ENCODE measurements at places on chromosomes 13 and 19.

DNA sequence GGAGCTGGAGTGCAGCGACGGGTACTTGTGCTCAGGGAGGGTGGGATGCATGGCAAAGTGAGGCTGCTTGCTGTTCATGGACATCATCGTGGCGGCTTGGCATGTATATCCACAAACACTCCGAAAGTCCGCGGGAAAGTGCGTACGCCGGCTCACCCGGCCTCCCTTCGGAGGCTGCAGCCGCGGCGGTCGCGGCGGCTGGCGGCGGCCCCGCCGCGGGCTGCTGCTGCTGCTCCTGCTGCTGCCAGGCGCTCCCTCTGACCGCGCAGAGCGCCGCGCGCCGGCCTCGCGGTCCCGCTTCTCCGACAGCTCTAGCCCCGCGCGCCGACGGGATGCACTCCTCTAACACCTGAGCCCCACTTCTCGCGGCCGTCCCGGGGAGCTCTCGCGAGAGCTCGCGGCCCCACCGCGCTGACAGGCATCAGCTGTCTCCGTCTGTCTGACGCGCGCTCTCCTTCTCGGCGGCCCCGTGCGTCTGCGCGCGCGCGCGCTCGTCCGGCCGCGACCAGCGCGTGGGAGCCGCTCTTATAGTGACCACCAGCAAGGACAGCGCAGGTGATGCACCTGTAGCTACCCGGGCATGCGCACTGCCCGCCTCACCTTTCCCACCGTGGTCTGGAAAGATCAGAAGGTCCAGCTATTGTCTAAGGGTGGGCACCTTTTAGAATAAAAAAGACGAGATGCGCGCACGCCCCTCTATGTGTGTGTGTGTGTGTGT, at the start of gene POU4F1:
Gene POU4F1, minus strand, starts transcription at position 313 of the 718 bp plus-strand sequence. Its CDS starts 226 bp downstream, at position 87.
- DNase-seq = no peak

- DNase-seq = no peak
Observed at GRCh38 chr13:94416454-94417080, 62.9 kb downstream of the DCT start.

DNA sequence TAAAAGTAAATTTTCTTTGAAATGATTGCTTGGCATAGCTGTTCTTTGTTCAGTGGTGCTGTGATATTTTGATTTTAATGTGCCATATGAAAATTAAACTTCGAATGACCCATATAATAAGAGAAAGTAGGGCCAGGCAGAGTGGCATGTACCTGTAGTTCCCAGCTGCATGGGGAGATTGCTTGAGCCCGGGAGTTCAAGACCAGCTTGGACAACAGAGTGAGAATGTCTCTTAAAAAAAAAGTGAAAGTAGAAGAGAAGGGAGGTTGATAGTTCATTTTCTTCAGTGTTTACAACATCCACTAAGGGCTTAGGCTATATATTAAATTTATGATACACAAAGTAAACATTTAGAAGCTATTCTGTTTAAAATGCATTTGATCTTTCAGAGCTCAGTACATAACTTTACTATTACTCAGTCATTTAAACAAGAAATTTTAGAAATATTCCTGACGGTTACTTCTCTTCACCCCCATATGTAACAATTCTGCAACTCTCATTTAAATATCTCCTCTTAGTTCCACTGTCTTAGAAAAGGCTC, 17.2 kb upstream of the RFC3 start:
- no peak for DNase-seq

- DNase-seq = no peak
Observed at GRCh38 chr13:24264976-24265375, 44.4 kb upstream of the C1QTNF9 start.

DNA sequence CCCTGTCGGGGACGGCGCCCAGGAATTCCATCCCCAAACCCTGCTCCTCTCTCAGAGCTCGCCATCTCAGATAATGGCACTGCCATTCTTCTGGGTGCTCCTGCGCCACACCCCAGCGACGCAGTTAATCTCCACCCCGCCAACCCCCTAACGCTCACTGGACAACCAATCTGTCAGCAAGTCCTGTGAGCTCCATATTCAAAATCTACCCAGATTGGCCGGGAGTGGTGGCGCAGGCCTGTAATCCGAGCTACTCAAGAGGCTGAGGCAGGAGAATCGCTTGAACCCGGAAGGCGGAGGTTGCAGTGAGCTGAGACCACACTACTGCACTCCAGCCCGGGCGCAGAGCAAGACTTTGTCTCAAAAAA, 18.6 kb downstream of the FCGBP start:
- DNase-seq = no peak

GRCh38 chr19:35846038-35846668, 6.2 kb downstream of the NPHS1 start:
- DNase-seq = no peak

DNA sequence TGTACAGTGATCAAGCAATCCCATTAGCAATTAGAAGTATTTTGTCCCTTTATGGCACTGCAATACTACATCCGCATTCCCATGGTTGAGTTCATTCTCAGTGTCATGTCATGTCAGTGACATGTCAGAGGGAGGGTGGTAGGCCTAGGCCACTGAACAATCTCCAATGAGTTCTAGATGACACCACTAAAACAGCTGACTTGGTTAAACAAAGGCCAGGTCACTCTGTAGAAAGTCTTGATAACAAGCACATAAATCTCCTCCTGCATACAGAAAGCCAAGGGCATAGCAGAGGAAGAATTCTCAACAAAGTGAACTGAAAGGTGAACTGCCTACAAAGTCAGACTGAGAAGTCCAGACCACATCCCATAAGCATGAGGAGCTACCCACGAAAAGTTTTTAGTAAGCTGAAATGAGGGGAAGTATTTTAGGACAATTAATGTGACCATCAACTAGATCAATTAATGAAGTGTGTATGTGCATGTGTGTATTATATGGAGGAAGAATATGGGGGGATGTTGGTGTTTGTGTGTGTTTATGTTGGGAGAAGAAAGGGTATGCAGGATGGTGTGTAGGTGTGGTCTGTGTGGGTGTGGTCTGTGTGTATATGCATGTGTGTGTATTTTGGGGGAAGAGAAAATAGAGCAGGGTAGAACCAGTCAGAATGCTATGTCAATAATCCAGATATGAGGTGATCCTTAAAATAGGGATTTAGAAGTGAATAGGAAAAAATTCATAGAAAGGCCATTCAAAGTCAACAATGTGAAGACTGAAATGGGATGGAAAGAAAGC, 67.7 kb downstream of the TBC1D4 start:
- DNase-seq = no peak

DNA sequence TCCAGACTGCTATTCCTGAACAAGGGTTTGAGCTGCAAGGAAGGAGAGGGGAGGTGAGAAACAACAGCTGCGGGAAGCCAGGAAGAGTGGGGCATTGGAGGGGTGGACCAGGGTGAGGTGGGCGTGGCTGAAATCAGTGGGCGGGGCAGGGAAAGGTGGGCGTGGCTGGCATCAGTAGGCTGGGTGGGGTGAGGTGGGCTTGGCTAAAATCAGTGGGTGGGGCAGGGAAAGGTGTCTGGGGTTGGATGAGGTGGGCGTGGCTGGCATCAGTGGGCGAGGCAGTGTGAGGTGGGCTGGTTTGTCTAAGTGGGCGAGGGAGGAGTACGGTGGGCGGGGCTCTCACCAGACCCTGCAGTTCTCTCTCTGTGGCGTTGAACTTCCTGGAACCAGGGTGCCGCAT, 87.6 kb downstream of the MUC16 start:
- DNase-seq = no peak

DNA sequence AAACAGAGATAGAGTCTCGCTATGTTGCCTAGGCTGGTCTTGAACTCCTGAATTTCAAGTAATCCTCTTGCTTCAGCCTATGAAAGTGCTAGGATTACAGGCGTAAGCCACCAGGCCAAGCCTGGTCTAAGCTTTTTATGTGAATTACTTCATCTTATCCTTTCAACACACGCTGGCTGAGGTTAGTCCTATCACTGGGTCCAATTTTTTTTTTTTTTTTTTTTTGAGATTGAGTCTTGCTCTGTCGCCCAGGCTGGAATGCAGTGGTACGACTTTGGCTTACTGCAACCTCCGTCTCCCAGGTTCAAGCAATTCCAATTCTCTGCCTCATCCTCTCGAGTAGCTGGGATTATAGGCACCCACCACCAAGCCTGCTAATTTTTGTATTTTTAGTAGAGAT, 10.4 kb downstream of the MYO1F start:
- DNase-seq = no peak

DNA sequence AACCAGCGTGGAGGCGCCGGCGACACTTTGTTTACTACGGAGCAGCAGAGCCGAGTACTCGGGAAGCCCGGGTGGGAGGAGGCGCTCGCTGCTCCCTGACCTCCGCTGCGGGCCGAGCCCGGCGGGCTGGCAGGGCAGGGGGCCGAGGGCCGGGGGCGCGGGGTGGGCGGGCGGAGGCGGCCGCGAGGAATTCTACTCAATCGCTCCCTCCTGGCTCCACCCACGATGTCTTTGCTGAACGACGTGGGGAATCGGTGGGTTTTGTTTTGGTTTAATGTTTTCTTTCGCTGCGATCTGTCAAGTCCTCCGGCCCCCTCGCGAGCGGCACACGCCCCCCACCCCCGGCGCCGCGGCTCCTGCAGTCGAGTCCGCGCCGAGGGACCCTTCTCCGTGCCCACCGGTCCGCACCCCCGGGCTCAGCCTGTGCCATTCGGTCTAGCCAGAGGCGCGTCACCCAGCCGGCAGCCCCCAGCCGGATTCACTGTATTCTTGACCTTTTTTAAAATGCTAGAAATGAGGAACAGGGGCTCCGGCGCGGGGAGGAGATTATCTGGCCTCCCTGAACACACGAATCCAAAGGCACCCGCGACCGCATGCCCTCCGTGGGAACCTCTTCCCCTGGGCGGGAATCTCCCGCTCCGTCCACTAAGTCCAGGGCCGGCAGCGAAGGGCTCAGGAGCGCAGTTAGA, 636 bp upstream of the FOXO1 start:
- DNase-seq = peak; percentile 55

GRCh38 chr13:91313581-91313980, 33.9 kb upstream of the MIR17HG start:
- DNase-seq = no peak

- no peak for DNase-seq
Observed at GRCh38 chr13:85243831-85244230, 555.4 kb downstream of the SLITRK6 start.

- no peak for DNase-seq
Observed at GRCh38 chr19:19480688-19481087, 34.7 kb downstream of the TSSK6 start.

- DNase-seq = peak; percentile 63
Observed at GRCh38 chr19:6744381-6745301, 5.2 kb downstream of the TRIP10 start.

GRCh38 chr13:77345150-77345780, 18.4 kb upstream of the MYCBP2 start:
- DNase-seq = no peak

GRCh38 chr13:40508767-40509342, 157.6 kb downstream of the FOXO1 start:
- DNase-seq = no peak

DNA sequence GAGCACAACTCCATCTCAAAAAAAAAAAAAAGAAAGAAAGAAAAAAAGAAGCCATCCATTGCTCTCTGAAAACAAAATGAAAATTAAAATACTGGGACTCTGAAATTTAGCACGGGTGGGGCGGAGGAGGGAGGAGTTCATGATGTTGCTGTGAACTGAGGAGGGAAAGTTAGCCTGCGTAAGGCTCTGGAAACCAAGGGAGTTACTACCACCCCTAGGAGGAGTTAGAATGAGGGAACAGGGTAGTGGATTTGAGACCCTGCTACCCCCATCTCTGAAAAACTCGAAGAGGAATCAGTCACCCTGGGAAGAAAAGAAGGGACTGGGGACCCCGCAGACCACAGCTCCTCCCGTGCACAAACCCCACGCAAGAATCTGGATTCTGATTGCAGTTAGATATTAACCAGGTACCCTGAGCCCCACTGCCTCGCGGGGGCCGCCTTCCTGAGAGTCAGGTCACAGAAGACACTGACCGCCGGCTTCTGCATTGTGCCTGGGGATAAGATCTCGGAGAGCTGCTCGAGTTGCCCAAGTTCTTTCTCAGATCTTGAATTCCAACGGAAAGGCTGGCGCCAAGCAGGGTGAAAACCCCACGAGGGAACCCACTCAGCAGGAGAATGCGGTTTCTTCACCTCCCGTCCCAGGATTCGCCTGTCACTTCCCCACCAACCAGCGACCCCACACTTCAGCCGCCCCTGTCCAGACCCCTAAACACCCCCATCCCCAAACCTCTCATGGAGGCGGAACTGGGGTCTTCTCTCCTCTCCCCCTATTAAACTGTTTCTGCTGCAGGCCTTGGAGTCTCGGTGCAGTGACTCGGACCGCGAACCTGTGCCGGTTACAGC, 870 bp downstream of the ZNF442 start:
- DNase-seq = no peak

GRCh38 chr13:59946944-59947343, 216.8 kb downstream of the DIAPH3 start:
- no peak for DNase-seq

DNA sequence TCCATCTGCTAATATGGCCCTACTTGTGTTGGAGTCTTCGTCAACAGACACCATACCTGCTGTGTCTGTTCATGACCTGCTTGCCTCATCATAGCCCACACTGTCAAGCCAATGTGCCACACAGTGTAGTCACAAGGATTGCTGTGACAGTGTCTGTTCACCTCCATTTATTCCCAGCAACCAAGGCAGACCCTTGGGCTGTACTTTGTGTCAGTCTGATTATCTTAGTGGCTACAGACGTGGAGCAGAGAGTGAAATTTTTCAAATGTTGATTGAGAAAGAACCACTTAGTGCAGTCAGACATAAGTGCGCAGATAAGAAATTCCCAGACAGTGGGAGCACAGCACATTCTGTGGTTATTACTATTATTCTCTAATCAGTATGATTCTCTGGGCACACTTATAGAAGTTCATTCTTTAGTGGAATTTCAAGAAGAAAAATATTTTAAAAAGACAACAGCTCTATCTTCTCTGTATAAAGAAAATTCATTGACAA, 184.6 kb downstream of the GPC6 start:
- DNase-seq = no peak

GRCh38 chr13:76991432-76991795, 467 bp upstream of the CLN5 start:
- no peak for DNase-seq

GRCh38 chr13:39317291-39317690, 279.0 kb downstream of the NHLRC3 start:
- no peak for DNase-seq

Data from nucleus accumbens (tissue), 56 donors.